ENCODE measurements at places on chromosomes 11 and 22. TPM values are rescaled to one million over a fixed set of nuclear protein-coding genes. Genes with fewer than 3 reads are reported as not detected.

GRCh38 chr22:35601743-35602615, 15.2 kb downstream of the MB start:
- no peaks in the 10 kb centered on the region for H3K27me3 ChIP-seq
- H3K4me1 ChIP-seq = peaks cover 6% of the 10 kb centered on the region
- H3K36me3 ChIP-seq = no peaks in the 10 kb centered on the region

DNA sequence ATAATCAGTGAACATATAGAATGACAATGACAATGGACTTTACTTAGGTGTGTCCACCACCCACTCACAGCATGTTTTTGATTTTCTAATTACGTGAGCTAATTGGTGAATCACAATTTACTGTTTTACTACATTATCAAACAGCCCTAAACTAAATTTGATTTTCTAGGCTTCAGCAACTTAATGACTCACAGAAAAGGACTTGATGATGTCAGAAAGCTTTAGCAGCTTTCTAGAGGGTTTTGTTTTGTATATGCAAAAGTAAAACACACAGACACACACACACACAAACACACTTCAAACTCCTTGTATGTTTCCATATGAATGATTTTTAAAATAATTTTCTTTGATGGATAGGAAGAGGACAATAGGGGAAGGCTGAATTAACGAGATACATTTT, 878.6 kb upstream of the CCDC90B start:
- DNase-seq = no peak
- H3K36me3 ChIP-seq = no peaks in the 10 kb centered on the region
- no peaks in the 10 kb centered on the region for H3K4me1 ChIP-seq
- H3K27ac ChIP-seq = peak overlapping the region; percentile 79
- H3K27me3 ChIP-seq = no peaks in the 10 kb centered on the region

DNA sequence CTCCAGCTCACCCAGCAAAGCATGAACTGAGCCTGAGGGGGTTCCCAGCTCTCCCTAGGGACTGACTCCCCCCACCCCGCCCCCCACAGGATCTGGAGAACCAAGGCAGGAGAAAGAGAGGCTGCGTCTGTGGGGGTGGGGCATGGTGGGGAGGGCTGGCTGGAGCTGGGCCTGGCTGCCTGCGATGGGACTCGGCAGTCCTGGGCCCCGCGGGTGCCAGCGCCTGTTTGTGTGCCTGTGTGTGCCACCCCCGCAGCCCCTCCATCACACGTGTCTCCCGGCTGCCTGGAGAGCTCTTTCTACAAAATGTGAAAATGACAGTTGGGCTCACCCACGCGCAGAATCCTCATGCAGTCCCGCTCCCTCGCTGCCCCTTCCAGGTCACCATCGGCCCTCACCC, 46.8 kb downstream of the CACNA1I start:
- peaks cover 32% of the 10 kb centered on the region for H3K27me3 ChIP-seq
- DNase-seq = no peak
- no peak overlapping the region for H3K27ac ChIP-seq
- H3K4me1 ChIP-seq = peaks cover 5% of the 10 kb centered on the region

- peaks cover 5% of the 10 kb centered on the region for H3K27me3 ChIP-seq
- no peak for DNase-seq
- H3K27ac ChIP-seq = no peak overlapping the region
- no peaks in the 10 kb centered on the region for H3K36me3 ChIP-seq
- H3K4me3 ChIP-seq = no peak overlapping the region
- peaks cover 9% of the 10 kb centered on the region for H3K4me1 ChIP-seq
These were observed 104.2 kb downstream of the MTNR1B start for GRCh38 chr11:93073508-93074280.

DNA sequence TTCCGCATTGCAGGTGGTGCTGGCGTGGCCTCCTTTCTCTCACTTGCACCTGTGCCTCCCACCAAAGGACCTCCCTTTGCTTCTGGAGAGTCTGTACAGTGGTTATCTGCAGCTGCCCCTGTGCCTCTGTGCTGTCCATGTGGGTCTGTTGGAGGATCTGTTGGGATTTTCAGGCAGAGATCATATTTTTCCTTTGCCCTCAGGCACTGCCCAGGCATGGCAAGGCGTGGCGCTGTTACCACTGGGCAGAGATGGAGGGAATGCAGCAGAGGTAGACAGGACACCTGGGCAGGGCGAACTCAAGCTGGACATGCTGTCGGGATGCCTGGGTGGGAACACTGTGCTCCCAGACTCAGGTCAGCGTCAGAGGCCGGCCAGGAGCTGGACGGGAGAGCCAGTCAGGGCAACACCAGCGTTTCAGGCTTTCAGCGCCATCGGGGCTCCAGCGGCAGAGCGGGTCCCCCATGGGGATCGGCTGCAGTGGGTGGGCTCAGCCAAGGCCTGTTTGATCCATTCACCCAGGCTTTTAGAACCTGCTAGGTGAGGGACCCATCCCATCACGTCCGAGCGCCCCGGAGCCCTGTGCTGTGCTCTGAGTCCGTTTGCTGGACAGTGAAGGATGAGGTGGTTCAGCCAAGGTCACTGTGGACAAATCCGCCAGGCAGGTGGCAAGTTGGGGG, 718.9 kb downstream of the BRD1 start:
- H3K36me3 ChIP-seq = no peaks in the 10 kb centered on the region
- peaks cover 9% of the 10 kb centered on the region for H3K27me3 ChIP-seq
- no peak overlapping the region for H3K27ac ChIP-seq
- no peak for DNase-seq
- peaks cover 9% of the 10 kb centered on the region for H3K4me1 ChIP-seq

DNA sequence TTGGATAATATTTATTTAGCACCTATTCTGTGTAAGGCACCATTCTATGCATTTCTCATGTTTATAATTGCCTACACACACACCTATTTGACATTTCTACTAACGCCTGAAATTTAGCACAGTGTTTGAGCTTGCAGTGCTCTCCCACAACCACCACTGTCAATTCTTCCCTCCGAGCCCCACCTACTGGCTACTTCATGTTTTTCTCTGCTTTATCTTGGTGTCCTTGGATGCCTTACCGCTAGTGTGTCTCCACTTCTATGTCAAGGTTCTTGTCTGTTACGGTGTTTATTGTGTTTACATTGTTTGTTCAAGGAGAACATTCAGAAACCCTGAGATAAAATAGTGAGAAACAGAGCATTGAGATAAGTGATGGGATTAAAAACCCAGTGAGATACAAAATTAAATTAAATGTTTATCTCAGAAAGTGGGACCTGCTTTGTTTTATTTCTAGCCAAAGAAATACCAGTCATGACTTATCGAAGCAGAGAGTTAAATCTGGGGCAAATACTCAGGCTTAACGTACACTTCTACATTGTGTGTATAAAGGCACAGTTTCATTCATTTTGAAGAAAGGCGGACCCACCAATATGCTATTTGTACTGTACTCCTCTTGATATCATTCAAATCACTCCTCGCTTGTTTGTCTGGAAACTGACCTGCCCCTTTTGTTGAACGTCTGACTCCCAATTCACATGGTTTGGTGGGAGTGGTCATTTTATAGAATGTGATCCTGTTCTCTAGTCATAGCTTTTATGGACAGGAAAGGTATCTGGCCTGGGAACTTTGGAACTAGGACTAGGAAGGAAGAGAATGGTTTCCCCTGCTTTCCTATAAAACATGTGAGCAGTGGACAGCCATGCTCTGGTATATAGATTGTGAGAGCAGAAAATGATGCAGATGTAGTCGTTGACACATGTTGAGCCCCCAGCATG, 39.2 kb upstream of the SLC36A4 start:
- H3K27me3 ChIP-seq = peaks cover 11% of the 10 kb centered on the region
- H3K4me1 ChIP-seq = no peaks in the 10 kb centered on the region
- H3K4me3 ChIP-seq = no peak overlapping the region
- DNase-seq = peak; percentile 29
- no peak overlapping the region for H3K27ac ChIP-seq

DNA sequence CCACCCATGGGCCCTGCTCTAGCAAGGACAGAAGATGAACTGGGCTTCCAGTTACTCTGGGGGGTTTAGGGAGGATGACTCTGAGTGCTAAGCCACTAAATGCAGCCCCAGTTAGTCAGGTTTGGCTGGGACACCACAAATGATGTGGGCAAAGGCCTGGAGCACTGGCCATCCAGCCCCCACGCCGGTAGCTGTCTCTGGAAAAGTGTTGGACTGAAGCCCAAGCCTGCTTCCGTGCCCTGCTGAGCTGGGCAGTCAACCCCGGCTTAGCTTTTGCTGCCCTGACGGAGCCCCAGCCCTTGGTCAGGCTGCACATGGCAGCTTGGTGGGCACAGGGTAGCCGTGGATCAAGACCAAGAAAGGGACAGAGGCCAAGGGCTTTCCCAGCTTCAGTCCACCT, 5.7 kb upstream of the GSTP1 start:
- DNase-seq = no peak
- H3K27me3 ChIP-seq = peaks cover 72% of the 10 kb centered on the region
- H3K4me3 ChIP-seq = no peak overlapping the region
- no peak overlapping the region for H3K27ac ChIP-seq
- no peaks in the 10 kb centered on the region for H3K36me3 ChIP-seq
- peaks cover 22% of the 10 kb centered on the region for H3K4me1 ChIP-seq

DNA sequence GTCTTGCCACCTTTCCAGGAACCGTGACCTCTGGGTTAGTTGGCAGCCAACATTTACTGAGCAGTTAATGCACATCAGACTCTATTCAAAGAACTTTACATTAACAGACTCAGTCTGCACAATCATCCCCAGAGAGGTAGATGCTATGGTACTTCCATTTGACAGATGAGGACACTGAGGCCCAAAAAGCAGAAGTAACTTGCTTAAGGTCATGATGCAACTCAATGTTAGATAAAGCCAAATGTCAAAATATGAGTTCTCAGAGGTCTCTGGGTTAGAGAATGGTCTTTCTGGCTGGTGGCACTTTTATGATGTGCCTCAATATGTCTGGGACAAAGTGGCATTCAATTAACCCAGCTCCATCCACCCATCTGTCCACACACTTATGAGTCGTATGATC, 450.0 kb downstream of the MIAT start:
- DNase-seq = no peak
- no peaks in the 10 kb centered on the region for H3K27me3 ChIP-seq
- H3K4me3 ChIP-seq = no peak overlapping the region
- no peaks in the 10 kb centered on the region for H3K36me3 ChIP-seq
- no peak overlapping the region for H3K27ac ChIP-seq

GRCh38 chr11:7573558-7574296, 59.9 kb downstream of the PPFIBP2 start:
- no peak overlapping the region for H3K27ac ChIP-seq
- H3K4me3 ChIP-seq = no peak overlapping the region
- DNase-seq = no peak
- H3K27me3 ChIP-seq = no peaks in the 10 kb centered on the region
- H3K4me1 ChIP-seq = peaks cover 68% of the 10 kb centered on the region
- no peaks in the 10 kb centered on the region for H3K36me3 ChIP-seq

DNA sequence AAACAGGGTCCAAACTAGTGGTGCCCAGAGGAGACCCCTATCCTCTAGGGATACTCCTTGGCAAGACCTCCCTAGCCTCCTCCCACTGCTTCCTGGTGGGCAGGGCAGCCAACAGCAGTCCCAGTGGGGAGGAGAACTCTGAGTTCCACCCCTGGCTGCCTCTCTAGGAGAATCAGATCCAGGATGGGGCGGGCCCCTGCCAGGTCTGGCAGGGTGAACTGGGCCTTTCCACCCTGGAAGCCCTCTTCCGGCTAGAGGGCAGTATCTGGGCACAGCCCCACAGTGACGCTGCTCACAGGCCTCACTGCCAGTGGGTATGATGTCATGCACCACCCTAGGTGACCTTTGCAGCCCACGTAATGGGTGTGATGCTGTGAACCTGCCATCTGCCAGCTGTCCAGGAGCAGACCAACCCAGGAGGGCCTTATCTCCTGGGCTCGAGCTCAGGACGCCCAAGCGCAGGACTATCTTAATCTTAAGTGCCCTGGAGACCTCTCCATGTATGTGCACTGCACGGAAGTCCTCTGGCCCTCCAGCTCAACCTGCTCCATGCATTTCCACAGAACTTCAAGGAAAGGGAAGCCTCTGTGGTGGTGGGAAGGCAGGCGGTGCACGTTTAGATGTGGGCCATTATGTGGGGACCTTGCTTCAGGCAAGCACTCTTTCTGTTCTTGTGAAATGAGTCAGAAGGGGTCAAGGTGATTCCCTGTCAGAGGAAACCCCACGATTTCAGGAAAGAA, 31.8 kb upstream of the FCHSD2 start:
- no peak for DNase-seq
- H3K4me1 ChIP-seq = peaks cover 12% of the 10 kb centered on the region

GRCh38 chr22:26768952-26769351, 111.6 kb downstream of the MIAT start:
- H3K27me3 ChIP-seq = no peaks in the 10 kb centered on the region
- peaks cover 6% of the 10 kb centered on the region for H3K4me1 ChIP-seq
- peaks cover 6% of the 10 kb centered on the region for H3K36me3 ChIP-seq
- no peak for DNase-seq
- H3K4me3 ChIP-seq = no peak overlapping the region

DNA sequence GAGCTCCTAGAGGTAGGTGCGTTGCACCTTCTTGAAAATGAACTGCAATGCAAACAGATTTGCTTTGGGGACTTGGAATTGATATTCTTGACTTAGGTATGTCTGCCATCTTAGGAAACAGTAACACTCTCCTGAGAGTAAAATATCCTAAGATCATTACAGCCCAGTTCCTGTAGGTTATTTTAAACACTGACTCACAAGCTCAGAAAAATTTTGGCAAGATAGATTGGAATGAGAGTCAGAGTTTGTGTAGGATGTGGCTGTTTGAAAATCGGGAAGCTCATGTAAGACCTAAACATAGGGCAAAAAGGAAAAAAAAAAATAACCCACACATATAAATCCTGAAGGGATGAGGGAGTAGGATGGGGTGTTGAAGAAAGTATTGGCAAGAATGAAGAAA, 377.0 kb upstream of the LRRC4C start:
- no peak overlapping the region for H3K4me3 ChIP-seq
- no peaks in the 10 kb centered on the region for H3K36me3 ChIP-seq
- DNase-seq = no peak
- H3K27me3 ChIP-seq = no peaks in the 10 kb centered on the region
- no peak overlapping the region for H3K27ac ChIP-seq

DNA sequence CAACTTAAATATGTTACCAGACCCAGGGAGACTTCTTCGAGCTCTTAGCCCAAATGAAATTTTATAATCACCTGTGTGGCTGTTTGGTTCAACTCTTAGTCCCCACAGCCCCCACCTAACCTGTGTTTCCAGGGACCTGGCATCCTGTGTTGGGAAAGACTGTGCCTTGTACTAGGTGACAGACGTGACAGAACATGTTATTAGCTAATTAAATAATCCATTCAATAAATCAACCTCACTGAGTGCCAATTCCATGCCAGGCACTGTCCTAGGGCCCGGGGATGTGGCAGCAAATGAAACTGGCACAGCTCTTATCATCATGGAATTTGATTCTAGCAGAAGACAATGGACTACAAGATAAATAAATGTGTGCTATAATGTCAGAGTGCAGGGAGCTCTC, 431.9 kb downstream of the MIAT start:
- peaks cover 5% of the 10 kb centered on the region for H3K4me1 ChIP-seq
- H3K4me3 ChIP-seq = no peak overlapping the region
- peaks cover 7% of the 10 kb centered on the region for H3K27me3 ChIP-seq
- no peak overlapping the region for H3K27ac ChIP-seq
- H3K36me3 ChIP-seq = no peaks in the 10 kb centered on the region

- no peak for DNase-seq
- no peaks in the 10 kb centered on the region for H3K27me3 ChIP-seq
- peaks cover 8% of the 10 kb centered on the region for H3K4me1 ChIP-seq
- no peak overlapping the region for H3K4me3 ChIP-seq
- no peaks in the 10 kb centered on the region for H3K36me3 ChIP-seq
These were observed 47.6 kb downstream of the ADAMTS8 start for GRCh38 chr11:130380778-130381177.

NAV2 gene
- 14.1 TPM for total RNA-seq

CD3D gene
- not detected for total RNA-seq

ALDH3B1 gene
- total RNA-seq = 0.23 TPM

GAL3ST3 gene
- total RNA-seq = 9.7 TPM

SMC1B gene
- not detected for total RNA-seq
